ENCODE measurements at places on chromosomes 16 and 17.

GRCh38 chr17:9199571-9200551 is 178.6 kb downstream of the NTN1 start:
- DNase-seq, result no peak

DNA sequence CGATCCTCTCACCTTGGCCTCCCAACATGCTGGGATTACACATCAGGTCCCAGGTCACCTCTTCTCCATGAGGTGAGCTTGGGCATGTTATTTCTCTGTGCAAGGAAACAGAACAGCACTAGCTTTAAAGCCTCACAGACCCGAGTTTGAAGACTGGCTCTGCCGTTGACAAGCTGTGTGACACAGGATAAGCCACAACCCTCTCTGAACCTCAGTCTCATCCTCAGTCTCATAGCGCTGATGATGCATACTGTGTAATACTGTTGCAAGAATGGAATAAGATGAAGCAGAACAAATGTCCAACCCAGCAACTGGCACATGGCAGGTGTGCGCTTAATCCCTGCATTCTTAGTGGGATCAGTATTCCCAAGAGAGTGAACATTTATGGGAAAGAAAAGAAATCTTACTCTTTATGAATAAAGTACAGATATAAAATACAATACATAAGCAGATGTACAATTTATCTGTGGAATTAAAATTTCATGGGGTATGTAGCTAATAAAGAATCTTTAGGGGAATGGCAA is 43.5 kb downstream of the ABAT start:
- no peak for DNase-seq

- no peak for DNase-seq
These were observed 33.4 kb downstream of the ITGB3 start for GRCh38 chr17:47287068-47287467.

- DNase-seq, result no peak
These were observed 21.8 kb downstream of the DRC3 start for GRCh38 chr17:17994271-17995069.

DNA sequence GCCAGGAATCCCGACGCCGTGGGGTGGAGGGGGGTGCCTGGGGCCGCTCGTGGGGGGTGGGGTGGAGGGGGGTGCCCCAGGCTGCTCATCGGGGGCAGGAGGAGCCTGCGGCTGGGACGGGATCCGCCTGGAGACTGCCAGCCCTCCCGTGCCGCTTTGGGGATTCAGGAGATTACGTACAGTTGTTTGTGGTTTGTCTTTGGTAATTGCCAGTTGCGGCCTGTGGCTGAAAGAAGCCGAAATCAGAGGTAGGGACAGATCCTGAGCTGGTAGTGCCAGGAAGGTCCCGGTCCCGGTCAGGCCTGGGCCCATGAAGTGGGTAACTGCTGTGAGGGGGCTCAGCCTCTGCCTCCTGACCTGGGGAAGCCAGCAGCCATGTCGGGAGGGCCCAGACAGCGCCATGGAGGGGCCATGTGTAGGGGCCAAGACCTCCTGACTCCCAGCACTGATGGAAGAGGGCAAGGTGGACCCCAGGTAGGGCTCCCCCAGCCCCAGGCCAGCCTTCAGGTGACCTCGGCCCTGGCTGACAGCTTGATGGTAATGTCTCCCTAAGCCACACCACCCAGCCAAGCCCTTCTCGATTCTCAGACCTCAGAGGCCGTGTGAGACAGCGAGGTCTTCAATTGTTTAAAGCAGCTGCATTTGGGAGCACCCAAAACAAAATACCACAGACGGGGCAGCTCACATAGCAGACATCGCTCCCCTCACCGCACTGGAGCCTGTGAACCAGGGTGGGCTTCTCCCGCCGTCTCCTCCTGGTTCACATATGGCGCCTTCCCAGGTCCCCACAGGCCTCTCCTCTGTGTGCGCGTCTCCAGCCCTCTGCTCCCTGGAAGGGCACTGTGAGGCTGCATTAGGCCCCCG is 34.9 kb upstream of the SSTR5 start:
- no peak for DNase-seq

DNA sequence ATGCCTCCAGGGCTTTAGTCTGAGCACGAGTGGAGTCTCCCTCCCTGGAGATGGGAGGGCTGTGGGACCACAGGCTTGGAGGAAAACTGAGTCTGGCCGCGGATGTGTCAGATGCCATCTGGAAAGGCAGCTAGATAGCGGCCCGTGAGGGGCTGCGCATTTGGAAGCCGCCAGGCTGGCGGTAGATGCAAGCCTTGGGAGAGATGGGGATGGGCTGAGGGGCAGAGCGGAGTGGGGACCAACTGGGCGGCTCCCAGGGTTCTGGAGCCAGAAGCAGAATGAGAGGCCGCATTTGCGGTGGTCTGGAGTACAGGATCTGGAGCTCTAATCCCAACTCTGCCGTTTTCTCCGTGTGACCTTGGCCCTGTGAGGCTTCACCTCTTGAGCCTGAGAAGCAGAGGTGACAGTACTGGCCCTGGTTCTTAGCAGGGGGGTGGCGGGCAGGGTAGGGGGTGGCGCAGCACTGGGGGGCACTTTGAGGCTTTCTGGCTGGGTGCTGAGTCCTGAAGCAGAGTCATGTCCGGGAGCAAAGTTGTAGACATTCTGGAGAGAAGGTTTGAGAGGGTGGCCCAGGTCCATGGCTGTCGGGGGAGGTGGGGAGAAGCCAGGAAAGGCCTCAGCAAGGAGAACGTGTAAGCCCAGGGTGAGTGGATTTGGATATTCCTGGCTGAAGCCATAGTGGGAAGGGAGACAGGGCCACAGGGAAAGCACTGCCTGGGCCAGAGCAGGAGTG is 6.7 kb downstream of the INO80E start:
- no peak for DNase-seq

GRCh38 chr16:66926961-66927436 is 1.7 kb upstream of the RRAD start:
- no peak for DNase-seq

GRCh38 chr16:64253096-64253495 is 868.8 kb downstream of the CDH11 start:
- no peak for DNase-seq

DNA sequence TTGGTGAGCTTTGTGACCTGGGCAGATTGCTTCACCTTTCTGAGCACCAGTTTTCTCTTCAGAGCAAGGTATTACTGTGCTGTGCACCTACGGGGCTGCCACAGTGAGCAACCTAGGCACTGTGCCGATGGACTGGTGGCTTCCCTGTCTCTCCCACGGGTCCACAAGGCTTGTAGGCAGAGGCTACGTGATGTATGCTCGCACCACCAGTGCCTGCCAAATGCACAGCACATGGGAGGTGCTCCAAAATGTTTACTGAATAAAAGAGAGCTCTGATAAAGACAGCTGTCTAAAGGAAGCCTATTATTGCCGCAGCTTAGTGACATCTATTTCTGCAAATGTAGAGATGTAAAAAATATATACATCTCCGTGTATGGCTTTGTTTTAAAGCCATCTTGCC is 139.2 kb downstream of the CDK5R1 start:
- no peak for DNase-seq

GRCh38 chr17:42120161-42120769 is 902 bp downstream of the KAT2A start:
- no peak for DNase-seq

DNA sequence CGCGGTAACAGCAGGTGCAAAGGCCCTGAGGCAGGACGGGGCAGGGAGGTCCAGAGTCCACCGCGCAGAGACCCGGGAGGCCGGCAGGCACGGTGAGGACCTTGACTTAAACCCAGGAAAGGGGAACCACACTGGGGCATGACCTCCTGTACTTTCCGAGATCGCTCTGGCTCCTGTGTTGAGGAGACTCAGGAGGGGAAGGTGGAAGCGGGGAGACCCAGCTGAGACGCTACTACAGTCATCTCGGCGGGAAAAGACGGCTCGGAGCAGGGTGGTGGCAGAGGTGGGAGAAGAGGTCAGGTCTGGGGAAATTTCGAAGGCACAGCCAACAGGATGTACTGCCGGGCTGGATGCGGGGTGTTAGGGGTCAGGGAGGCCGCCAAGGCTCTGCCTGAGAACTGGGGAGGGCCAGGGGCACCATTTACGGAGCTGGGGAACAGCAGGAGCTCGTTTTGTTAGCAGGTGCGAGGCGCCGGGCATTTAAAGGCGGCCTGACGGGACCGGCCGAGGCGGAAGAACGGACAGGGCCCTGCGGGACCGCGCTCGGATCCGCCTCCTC is 22.3 kb downstream of the NPTX1 start:
- DNase-seq, result no peak

GRCh38 chr17:27461192-27461859 is 5.1 kb downstream of the KSR1 start:
- no peak for DNase-seq

GRCh38 chr17:27612160-27612770 is 18.7 kb upstream of the LGALS9 start:
- no peak for DNase-seq

DNA sequence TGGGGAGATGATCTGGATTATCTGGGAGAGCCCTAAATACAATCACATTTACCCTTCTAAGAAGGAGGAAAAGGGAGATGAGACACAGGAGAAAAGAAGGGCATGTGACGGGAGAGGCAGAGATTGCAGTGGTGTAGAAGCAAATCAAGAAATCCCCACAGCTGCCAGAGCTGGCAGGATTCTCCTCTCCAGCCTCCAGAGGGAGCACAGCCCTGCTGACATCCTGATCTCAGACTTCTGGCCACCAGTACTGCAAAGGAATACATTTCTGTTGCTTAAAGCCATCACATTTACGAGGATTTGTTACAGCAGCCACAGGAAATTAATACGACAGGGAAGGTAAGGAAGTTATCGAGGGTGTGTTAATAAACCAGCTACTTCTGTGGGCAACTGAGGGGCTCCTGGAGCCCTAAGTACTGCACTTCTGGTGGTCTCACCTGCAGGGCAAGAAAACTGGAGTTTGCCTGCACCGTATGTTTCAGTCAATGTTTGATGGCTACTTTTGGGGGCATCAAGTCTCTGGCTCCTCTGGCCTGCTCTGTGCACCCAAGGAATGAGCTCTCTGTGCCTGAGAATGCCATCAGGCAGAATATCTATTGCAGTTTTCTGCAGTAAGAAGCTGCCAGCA is 22.9 kb upstream of the CDH13 start:
- DNase-seq, result no peak

DNA sequence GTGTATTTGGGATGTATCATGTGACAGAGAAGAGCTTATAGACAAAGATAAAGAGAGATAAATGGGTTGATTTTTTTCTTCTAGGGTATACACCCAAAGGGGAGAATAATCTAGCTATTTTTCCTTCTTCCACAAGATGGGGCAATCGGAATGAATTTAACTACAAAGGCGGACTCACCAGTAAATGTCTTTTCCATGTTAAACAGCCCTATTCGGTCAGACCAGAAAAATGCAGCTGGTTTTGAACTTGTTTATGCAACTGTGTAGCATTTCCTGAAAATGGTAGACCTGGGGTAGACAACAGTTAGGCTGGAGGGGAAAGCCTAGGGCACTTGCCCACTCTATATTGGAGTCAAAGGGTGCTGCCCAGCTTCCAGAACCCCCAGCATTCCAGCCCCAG is 477.1 kb downstream of the TOX3 start:
- DNase-seq, result no peak

DNA sequence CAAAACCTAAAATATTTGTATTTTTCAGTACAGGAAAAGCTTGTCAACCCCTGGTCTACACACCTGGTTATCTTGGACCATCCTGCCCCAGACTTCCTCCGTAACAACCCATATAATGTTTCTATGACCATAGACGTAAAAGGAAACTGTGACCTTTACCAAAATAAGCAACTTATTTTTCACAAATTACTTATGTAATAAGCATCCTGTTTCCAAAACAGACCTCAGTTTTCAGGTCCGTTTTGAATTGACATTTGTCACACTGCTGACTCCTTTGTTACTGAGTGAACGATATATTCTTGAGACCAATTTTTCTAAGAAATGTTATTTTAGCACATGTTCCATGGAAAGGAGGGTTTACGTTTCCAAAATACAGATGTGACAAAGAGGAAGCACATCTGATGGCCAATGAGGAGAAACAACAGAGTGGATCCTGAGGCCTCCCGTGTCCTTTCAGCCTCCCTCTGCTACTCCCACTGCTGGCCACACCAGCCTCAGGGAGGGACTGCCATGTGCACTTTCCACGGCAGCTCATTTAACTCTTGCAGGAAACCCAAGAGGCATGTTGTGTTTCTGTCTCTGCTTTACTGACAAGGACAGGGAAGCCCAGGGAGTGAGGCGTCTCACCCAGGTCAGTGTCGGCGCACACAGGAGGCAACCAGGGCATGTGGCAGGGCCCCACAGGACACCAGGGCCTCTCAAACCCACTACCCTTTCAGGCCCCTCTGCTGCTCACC is 20.1 kb upstream of the ALDH3A1 start:
- peak; percentile 54 for DNase-seq

DNA sequence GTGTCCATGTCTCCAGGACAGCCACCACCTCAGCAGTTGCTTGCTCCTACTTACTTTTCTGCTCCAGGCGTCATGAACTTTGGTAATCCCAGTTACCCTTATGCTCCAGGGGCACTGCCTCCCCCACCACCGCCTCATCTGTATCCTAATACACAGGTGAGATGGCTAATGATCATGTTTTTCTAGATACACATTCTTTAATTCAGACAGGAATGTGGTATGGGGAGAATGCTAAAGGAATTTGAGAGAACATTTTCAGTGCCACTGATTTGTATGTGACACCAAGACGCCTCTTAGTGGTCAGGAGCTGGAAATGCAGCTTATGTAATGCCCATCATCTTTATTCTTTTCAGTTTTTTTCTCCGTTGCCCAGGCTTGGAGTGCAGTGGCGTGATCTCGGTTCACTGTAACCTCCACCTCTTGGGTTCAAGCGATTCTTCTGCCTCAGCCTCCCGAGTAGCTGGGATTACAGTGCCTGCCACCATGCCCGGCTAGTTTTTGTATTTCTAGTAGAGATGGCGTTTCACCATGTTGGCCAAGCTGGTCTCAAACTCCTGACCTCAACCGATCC is 8.9 kb upstream of the RAPGEFL1 start:
- DNase-seq, result no peak

DNA sequence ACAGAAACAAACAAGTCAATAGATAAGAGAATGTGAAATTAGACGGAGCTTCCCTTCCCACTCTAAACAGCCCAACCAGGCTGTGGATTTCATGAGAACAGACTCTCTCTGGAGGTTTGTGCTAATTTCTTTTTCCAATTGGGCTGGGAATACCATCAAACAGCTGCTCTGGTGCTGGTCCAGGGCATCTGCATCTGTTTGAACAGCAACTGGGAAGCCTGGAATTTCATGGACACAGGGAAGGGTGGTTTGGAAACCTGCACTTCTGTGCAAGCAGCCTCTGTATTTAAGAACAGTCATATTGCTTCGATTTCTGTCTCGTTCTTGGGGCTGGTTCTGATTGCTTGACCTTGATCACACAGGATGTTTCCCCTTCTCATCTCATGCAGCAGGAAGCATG is 88.7 kb downstream of the FOXL1 start:
- no peak for DNase-seq

All from type B pancreatic cell (in vitro differentiated cells).